ENCODE measurements at places on chromosomes 16 and 17.

GRCh38 chr17:7854851-7855659 lies at the start of gene TMEM88:
TMEM88 (plus strand) TSS chr17:7855066; CDS start chr17:7855075, 9 bp downstream.
- no peak for DNase-seq
- no peak within 1 kb of the TSS for H3K27ac ChIP-seq
- H3K4me1 ChIP-seq: peaks cover 32% of the 10 kb centered on the region
- no peaks in the 10 kb centered on the region for H3K27me3 ChIP-seq

DNA sequence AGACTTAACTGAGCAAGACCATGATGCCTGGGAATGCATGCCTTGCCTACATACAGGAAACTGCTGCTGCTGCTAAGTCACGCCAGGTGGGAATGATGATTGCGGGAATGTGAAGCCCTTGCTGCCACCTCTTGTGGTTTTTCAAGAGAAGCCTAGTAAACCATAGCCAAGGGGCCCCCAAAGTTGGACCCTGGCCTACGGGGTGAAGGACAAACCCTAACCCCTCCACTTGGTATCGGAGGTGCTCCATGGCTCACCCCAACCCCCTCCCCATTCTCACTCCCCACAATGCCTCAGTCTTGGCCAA lies 233.9 kb downstream of the ZNF423 start:
- no peak for DNase-seq
- H3K4me3 ChIP-seq: no peak overlapping the region
- H3K27me3 ChIP-seq: no peaks in the 10 kb centered on the region
- H3K27ac ChIP-seq: no peak overlapping the region
- no peaks in the 10 kb centered on the region for H3K4me1 ChIP-seq

DNA sequence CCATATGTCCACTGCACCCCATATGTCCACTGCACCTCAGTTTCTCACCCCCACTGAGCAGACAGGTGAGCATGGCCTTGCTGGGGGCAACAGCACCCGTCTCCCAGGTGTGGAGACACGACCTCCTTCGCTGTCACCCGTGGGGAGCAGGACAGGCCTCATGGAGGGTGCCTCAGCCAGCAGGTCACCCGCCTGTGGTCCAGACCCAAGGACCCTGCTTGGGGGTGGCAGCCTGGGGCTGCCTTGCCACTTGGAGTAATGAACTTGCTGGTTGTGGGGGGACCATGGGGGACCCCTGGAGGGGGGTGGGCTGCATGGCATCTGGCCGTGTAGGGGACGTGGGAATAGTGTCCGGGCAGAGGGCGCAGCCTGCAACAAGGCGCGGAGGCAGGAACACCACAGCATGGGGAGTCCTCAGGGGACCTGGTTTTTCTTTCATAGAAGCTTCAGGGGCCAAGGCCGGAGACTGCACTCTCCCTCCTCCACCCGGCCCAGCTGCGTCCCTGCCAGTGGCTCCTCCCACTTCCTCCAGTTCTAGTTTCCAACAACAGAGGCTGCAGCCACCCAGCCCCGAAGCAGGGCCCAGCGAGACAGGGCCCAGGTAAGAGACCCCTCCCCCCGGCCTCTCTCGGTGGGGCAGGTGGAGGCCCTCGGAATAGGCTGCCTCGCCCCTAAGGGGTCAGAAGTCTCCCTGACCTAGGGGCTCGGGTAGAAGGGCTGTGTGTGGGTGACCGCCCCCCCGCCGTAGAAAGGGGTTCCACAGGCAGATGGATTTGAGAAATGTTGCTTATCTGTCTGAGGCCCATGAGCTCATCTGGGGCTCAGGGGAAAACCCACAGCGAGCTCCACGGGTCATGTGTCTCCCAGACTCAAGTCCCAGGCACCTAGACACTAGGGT lies at the start of gene NHLRC4:
Gene NHLRC4 (plus strand): TSS at position 531 of the 898 bp plus-strand sequence. CDS start 1,043 bp downstream, outside the sequence.
- peak within 1 kb of the TSS; percentile 59 for H3K27ac ChIP-seq
- H3K27me3 ChIP-seq: peaks cover 6% of the 10 kb centered on the region
- peaks cover 28% of the 10 kb centered on the region for H3K4me1 ChIP-seq

DNA sequence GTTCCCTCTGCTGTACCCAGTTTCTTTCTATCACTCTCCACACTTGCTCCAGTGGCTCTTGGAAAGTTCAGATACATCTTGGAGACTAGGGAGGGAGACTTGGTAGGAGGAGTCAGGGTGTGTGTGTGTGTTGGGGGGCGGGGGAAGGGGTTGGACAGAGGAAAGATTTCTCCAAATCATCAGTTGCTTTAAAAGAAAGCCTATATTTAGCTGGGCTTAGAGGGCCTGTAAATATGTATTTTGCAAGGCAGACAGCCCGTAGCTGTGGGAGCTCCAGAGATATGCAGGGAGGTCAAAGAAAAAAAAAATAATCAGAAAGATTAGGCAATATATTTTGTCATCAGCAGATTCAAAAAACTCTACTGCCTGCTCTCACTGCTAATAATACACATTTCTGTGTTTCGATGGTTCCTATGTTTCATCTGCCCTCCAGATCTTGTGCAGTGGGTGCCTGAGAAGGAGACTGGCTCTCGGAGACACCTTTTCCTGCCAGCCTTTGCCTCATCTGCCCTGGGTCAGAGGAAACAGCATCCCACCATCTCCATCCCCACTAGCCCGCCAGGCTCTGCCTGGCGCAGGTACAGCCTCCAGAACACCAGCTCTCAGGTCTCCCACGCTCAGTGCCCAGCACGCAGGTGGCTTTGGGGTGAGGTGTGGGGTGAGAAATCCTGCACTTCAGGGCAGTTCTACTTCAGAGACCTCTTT lies 4.8 kb upstream of the PPP1R9B start:
- no peaks in the 10 kb centered on the region for H3K36me3 ChIP-seq
- H3K27ac ChIP-seq: no peak overlapping the region
- H3K4me1 ChIP-seq: peaks cover 29% of the 10 kb centered on the region
- H3K4me3 ChIP-seq: no peak overlapping the region
- no peaks in the 10 kb centered on the region for H3K27me3 ChIP-seq

DNA sequence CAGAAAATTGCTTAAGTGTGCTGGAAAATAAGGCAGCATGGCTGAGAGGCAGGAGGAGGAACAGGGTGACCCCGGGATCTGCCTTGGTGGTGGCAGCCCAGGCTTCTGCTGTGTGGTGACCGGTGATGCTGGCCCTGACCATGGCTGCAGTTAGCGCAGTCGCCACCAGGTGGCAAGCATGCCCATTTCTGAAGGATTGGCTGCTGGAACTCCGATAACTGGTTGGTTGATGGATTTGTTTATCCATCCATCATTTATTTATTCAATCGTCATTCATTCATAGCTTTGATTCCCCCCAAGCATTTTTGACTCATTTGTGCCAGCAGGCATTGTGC lies 29.1 kb upstream of the ITGA3 start:
- H3K4me3 ChIP-seq: no peak overlapping the region
- H3K27ac ChIP-seq: no peak overlapping the region
- no peaks in the 10 kb centered on the region for H3K36me3 ChIP-seq
- peaks cover 27% of the 10 kb centered on the region for H3K27me3 ChIP-seq
- DNase-seq: peak; percentile 85

DNA sequence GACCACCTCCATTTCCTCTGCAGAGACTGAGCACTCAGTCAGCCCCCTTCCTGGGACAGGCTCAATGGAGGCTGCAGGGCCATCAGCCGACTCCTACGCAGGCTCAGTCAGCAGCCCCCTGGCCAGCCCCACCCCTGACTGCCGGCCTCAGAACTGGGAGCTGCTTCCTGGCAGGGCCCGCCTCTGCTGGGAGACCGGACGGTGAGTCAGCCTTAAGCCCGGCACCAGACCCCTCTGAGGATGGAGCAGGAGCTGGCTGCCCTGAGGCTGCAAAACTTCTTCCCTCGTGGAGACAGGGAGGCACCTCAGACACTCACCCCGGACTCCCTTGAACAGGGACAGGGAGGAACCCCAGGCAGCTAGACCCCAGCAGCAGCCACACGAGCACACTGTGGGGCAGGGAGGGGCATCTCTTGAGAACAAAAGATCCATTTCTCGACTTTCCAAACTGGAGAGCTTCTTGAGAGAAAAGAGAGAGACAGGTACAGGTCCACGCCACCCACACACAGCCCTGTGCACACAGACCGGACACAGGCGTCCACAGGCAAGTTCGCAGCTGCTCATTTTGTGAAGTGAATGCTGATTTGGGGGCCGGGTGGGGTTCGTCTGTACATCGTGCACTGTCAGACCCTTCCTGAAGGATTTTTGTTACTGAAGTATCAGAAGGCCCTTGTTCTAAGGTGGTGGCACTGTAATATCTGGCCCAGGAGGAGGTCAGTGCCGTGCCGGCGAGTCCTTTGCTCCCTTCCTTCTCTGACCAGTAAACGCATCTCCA lies 1.3 kb upstream of the TUBB3 start:
- H3K4me1 ChIP-seq: peaks cover 51% of the 10 kb centered on the region
- peak overlapping the region; percentile 59 for H3K4me3 ChIP-seq
- peaks cover 52% of the 10 kb centered on the region for H3K27me3 ChIP-seq
- H3K27ac ChIP-seq: no peak overlapping the region

GRCh38 chr16:12067714-12068401 lies 91.3 kb downstream of the SNX29 start:
- H3K27ac ChIP-seq: no peak overlapping the region
- DNase-seq: peak; percentile 33
- no peaks in the 10 kb centered on the region for H3K27me3 ChIP-seq
- H3K36me3 ChIP-seq: peaks cover 9% of the 10 kb centered on the region
